ENCODE measurements at places on chromosomes 11 and 22. TPM values are rescaled to one million over a fixed set of nuclear protein-coding genes. Genes with fewer than 3 reads are reported as not detected.

DNA sequence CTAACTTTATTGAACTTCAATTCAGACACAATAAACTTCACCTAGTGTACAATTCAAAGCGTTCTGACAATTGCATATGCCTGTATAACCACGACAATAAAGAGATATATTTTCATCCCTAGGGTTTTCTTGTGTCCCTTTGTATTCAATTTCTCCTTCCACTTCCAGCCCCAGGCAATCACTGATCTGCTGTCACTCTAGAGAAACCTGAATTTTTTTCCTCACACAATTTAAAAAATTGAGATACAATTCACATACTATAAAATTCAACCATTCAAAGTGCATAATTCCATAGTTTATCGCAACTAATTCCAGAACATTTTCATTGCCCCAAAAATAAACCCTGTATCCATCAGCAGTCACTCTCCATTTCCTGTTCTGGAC is 116.6 kb downstream of the MRTFA start:
- DNase-seq = no peak
- no peaks in the 10 kb centered on the region for H3K27me3 ChIP-seq
- H3K27ac ChIP-seq = no peak overlapping the region
- no peaks in the 10 kb centered on the region for H3K36me3 ChIP-seq
- H3K4me3 ChIP-seq = no peak overlapping the region

ANKK1 gene
- 0.77 TPM for total RNA-seq

CYTH4 gene
- 44.0 TPM for total RNA-seq

DNA sequence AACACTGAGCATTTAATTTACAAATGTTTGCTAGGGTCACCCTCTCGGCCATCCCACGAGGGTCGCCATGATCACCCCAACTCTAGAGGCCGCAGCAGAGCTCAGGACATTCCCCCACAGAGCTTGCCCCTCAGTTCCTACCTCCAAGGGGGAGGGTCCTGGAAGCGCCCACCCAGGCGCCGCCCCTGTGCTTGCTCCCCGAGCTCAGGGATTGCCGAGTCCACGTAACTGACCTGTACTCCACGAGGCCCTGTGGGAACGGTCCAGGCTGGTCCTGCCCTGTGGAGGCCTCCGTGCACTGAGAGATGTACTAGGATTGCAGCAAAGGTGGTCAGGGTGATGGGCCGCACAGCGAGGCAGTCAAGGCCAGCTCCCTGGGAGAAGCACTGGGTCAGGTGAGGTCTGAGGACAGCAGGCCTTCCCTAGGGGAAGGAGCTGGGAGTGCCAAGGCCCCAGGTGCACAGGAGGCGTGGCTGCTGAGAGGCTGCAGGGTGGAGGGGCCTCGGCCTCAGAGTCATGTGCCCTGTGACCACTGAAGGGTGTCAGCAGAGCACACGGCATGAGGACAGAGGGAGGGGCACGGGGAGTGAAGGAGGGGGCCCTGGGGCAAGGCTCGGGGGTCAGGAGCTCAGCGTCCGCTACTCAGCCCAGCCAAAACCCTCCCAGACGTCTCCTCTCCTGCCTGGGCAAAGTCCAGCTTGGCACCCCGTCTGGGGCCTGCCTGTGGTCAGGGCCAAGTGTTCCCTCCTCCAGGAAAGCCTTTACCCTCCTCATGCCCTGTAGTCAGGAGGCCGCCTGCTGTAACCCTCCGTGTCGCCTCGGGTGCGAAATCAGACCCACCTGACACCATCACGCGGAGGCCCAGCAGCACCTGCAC is 2.4 kb upstream of the MIOX start:
- no peak for DNase-seq
- H3K27ac ChIP-seq = no peak overlapping the region
- no peaks in the 10 kb centered on the region for H3K36me3 ChIP-seq
- no peaks in the 10 kb centered on the region for H3K4me1 ChIP-seq

NAALAD2 gene
- 32.0 TPM for total RNA-seq

DNA sequence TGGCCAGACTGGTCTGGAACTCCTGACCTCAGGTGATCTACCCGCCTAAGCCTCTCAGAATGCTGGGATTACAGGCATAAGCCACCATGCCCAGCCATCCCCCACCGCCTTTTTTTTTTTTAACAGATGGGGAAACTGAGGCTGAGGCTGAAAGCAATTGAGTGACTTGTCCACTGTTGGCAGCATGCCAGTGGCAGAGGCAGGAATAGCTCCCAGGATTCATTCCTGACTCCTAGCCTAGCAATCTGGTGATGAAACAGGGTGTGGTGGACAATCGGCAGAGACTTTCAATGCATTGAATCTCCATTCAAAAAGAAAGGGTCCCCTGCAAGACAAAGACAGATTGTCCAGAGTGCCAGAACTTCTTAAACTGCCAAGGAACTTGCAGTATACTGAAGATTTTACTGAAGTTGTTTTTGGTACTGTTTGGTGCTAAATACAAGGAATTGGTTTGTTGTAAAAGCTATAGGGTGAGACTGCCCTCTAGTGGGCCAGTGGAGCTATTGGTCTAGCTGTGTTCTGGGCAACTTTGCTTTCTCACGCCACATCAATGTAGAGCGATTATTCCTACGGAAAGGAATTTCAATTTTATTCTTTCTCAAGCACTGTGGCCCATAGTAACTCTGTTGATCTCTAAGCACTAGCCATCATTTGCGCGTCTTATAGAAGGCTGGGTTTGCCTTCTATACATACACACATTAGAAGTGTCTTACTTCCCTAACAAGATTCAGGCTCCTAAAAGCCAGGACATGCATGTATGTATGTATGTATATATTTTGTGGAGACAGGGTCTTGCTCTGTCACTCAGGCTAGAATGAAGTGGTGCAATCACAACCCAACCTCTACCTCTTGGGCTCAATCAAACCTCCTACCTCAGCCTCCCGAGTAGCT is 21.0 kb downstream of the C22orf31 start:
- peaks cover 8% of the 10 kb centered on the region for H3K36me3 ChIP-seq
- H3K27me3 ChIP-seq = no peaks in the 10 kb centered on the region
- no peak overlapping the region for H3K4me3 ChIP-seq
- peak; percentile 83 for DNase-seq
- H3K4me1 ChIP-seq = peaks cover 21% of the 10 kb centered on the region

TRIM48 gene
- not detected for total RNA-seq

DNA sequence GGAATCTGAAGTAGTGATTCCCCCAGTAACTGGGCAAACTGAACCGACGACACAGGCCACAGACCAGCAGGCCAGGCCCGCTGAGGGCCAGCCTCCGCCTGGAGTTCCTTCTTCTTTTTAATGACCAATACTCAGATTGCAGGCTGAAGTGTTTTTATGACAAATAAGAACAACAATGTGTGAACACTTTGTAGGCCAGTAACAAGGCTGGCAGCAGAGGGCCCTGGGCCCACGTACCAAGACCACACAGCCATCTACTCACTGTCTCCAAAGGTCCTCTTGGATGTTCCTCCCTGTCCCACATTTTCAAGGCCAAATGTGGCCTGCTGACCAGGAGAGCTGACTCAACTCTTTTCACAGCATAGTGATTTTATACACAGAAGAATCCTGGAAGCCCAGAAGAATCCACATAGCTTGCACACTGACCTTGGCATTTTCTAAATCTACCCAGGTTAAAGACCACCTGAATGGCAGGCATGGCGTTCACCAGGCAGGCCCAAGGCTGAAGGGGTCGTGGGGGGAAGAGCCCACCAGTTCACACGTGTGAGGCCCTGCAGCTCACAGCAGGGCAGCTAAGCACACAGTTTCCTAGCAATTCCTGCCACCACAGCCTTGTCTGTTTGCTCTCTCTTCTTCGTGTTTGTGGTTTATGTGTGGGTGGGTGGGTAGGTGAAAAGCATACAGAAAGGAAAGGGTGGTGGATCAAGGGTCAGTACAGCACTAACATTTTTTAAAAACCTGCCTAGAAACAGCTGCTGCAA is 13.3 kb downstream of the SMCO4 start:
- no peaks in the 10 kb centered on the region for H3K27me3 ChIP-seq
- DNase-seq = no peak
- no peaks in the 10 kb centered on the region for H3K36me3 ChIP-seq
- peaks cover 11% of the 10 kb centered on the region for H3K4me1 ChIP-seq
- no peak overlapping the region for H3K4me3 ChIP-seq

- no peak for DNase-seq
- peak overlapping the region; percentile 92 for H3K4me3 ChIP-seq
- H3K36me3 ChIP-seq = peaks cover 6% of the 10 kb centered on the region
- peak overlapping the region; percentile 96 for H3K27ac ChIP-seq
- H3K27me3 ChIP-seq = no peaks in the 10 kb centered on the region
Observed at GRCh38 chr22:20982563-20982882, 426 bp downstream of the LZTR1 start.

DNA sequence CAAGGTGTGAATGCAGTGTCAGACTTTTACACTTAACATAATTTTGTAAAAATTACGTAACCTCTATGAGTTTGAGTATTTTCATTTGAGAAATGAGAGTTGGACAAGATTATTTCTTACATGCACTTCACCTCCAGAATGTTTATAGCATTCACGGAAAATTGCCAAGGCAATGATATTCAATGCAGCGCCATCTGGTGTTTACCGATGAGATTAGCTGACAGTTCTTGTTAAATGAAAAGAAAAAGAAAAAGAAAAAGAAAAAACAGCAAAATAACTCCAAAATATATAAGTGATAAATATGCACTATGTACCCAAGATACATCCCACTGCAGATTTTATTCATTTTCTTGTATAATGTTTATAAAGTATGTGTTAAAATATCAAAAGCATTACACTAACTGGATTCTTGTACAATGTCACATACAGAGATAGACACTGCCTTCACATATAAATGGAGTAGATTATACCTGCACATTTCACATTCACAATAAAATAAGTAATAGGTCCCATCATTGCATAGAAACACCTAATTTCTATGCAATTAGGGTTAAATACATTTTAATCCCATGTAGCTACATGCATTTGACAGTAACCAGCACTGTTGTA is 976.3 kb upstream of the FAT3 start:
- H3K4me3 ChIP-seq = no peak overlapping the region
- H3K36me3 ChIP-seq = no peaks in the 10 kb centered on the region
- peaks cover 2% of the 10 kb centered on the region for H3K4me1 ChIP-seq
- H3K27me3 ChIP-seq = no peaks in the 10 kb centered on the region

- H3K36me3 ChIP-seq = no peaks in the 10 kb centered on the region
- H3K27ac ChIP-seq = no peak overlapping the region
- H3K4me1 ChIP-seq = no peaks in the 10 kb centered on the region
- H3K27me3 ChIP-seq = no peaks in the 10 kb centered on the region
- no peak overlapping the region for H3K4me3 ChIP-seq
- peak; percentile 85 for DNase-seq
Observed at GRCh38 chr11:87300640-87301380, 263.1 kb downstream of the TMEM135 start.

- H3K4me3 ChIP-seq = no peak overlapping the region
- peaks cover 7% of the 10 kb centered on the region for H3K36me3 ChIP-seq
- no peaks in the 10 kb centered on the region for H3K27me3 ChIP-seq
- peak; percentile 72 for DNase-seq
- H3K27ac ChIP-seq = no peak overlapping the region
- H3K4me1 ChIP-seq = no peaks in the 10 kb centered on the region
Observed at GRCh38 chr11:58524232-58525036, 16.5 kb upstream of the OR5B21 start.

GRCh38 chr11:10938650-10939387 is 81.0 kb upstream of the ZBED5 start:
- no peaks in the 10 kb centered on the region for H3K27me3 ChIP-seq
- no peak overlapping the region for H3K27ac ChIP-seq
- DNase-seq = no peak
- peaks cover 2% of the 10 kb centered on the region for H3K4me1 ChIP-seq

DNA sequence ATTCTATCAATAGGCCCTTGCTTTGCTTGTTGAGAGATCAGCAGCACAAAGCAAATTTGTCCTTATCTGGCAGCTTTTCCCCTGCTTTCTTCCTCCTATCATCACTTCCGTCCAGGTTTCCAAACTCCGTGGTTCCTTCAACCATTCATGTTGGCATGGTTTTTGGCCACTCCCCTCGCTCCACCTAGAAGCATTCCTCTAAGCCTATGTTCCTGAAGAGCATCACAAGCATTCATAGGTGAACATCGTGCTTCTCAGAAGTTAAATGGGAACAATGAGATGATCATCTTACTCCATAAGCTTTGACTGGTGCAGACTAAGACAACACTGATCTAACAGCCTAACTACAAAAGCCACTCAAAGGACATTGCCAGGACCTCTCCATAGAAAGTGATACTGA is 86.3 kb downstream of the ETS1 start:
- H3K27ac ChIP-seq = no peak overlapping the region
- no peak for DNase-seq
- H3K4me3 ChIP-seq = no peak overlapping the region

GRCh38 chr22:23068832-23069385 is 1.4 kb upstream of the GNAZ start:
- no peak overlapping the region for H3K27ac ChIP-seq
- H3K4me3 ChIP-seq = no peak overlapping the region
- H3K4me1 ChIP-seq = peaks cover 13% of the 10 kb centered on the region
- no peaks in the 10 kb centered on the region for H3K36me3 ChIP-seq
- peaks cover 7% of the 10 kb centered on the region for H3K27me3 ChIP-seq

DNA sequence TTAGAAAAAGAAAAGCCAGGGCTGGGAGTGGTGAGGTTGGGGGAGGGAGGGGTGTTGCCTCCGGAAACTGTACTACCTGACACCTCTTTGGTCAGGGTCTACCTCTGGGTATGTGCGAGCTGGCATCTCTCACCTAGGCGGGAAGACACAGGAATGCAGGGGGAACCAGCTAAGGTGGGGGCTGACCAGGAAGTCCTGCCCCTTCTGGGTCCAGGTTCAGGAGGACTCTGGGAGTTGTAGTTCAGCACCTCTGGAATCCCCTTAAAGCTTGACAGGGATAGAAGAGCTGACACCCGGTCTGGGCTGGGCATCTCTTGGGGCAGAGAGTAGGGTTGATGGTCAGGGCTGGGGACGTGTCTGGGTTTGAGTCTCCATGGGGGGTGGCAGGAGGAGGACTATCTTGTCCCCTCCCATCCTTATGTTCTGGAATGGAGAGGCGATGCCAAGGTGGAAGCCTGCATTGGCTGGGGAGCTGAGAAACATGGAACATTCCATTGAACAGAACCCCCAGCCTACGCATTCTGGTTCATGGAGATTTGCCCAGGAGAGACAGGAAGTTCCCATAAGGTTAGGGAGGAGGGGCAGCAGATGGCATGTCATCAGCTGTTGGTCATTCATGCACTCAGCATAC is 2.1 kb upstream of the KIAA1671 start:
- H3K4me1 ChIP-seq = no peaks in the 10 kb centered on the region
- no peak overlapping the region for H3K4me3 ChIP-seq

PRRG4 gene
- 6.3 TPM for total RNA-seq

- H3K36me3 ChIP-seq = no peaks in the 10 kb centered on the region
- H3K4me3 ChIP-seq = no peak overlapping the region
- H3K4me1 ChIP-seq = no peaks in the 10 kb centered on the region
- peak; percentile 7 for DNase-seq
- H3K27ac ChIP-seq = no peak overlapping the region
- no peaks in the 10 kb centered on the region for H3K27me3 ChIP-seq
Observed at GRCh38 chr11:117418737-117419481, 91.3 kb downstream of the CEP164 start.

GRCh38 chr11:74203966-74204365 is 32.9 kb downstream of the PPME1 start:
- H3K27ac ChIP-seq = no peak overlapping the region
- H3K4me3 ChIP-seq = no peak overlapping the region
- H3K27me3 ChIP-seq = no peaks in the 10 kb centered on the region
- H3K4me1 ChIP-seq = no peaks in the 10 kb centered on the region
- DNase-seq = no peak

GRCh38 chr11:116409238-116409637 is 363.5 kb downstream of the BUD13 start:
- no peak for DNase-seq
- peaks cover 4% of the 10 kb centered on the region for H3K4me1 ChIP-seq
- no peak overlapping the region for H3K27ac ChIP-seq
- no peak overlapping the region for H3K4me3 ChIP-seq

OR2AG2 gene
- total RNA-seq = 0.06 TPM

CST6 gene
- 17.7 TPM for total RNA-seq

TMEM223 gene
- 9.7 TPM for total RNA-seq

GRCh38 chr11:120869516-120870011 is 154.3 kb upstream of the TBCEL start:
- H3K4me3 ChIP-seq = no peak overlapping the region
- no peaks in the 10 kb centered on the region for H3K4me1 ChIP-seq
- no peaks in the 10 kb centered on the region for H3K36me3 ChIP-seq
- H3K27ac ChIP-seq = no peak overlapping the region
- DNase-seq = no peak

All from lung (tissue), 17 donors.